ENCODE measurements at places on chromosomes 5 and 9.

GRCh38 chr5:6449465-6450158 is 953 bp downstream of the UBE2QL1 start:
- DNase-seq: no peak

DNA sequence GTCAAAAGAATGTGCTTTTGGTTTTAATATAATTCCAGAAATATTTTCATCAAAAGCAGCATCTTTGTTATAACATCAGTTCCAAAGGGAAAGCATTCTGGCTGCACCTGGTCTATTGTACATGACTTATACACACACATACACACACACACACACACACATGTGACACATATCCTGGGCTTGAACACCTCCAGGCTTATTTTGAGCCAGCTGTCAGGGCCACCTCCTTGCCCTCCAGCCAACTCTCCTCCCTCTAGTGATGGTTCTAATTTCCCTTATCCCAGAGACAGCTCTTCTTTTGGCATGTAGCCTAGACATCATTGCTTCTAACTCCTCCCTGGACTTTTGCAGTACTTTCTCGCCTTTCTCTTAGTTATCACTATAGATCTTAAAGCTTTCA is 115.0 kb downstream of the PIK3R1 start:
- DNase-seq: no peak

DNA sequence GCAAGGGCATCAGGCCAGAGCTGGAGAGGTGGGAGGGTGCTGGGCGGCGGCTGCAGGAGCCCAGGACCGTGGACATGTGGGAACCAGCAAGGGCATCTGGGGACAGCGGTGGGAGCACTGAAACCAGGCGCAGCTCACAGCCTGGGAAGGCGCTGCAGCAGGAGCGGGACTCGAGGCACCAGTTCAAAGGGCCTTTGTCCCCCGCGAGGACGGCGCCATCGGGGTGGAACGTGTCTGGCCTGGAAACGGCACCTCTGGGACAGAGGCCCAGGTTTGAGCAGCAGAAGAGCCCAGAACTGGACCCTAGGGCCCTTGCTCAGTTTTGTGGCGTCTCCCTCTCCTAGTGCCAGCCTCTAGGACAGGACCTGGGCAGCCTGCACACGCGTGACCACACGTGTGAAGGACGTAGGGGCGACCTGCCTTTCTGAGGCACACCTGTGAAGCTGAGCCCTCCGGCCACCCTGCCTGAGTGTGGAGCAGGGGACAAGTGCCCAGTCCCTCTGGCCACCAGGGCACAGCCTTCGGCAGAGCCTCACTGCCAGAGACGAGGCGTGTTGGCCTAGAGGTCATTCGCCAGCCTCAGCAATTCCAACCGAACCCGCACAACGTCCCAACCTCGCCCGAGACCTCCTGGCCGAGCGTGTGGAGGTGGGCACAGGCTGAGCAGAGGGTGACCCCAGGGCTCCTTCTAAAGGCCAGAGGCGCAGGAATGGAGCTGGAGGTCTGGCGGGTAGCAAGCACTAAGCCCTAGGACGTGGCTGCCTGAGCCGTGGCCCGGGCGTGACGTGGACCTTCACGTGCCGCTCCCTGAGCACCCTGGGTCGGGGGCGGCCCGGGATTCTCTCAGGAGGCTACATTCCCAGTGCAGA is 2.2 kb upstream of the TMEM210 start:
- DNase-seq: no peak

GRCh38 chr9:112810696-112811490 is 60.3 kb downstream of the SNX30 start:
- peak; percentile 24 for DNase-seq

GRCh38 chr5:88438006-88438405 is 169.4 kb upstream of the TMEM161B start:
- DNase-seq: no peak

- DNase-seq: no peak
These were observed 9.3 kb upstream of the ZCCHC9 start for GRCh38 chr5:81292130-81292529.

- DNase-seq: no peak
These were observed 287.9 kb downstream of the SEC61B start for GRCh38 chr9:99509900-99510535.

GRCh38 chr5:116696366-116696765 is 121.7 kb upstream of the SEMA6A start:
- DNase-seq: peak; percentile 23

GRCh38 chr5:114430532-114430931 is 68.7 kb downstream of the KCNN2 start:
- no peak for DNase-seq

- peak; percentile 53 for DNase-seq
These were observed 353.7 kb downstream of the SLCO4C1 start for GRCh38 chr5:101942321-101942882.

DNA sequence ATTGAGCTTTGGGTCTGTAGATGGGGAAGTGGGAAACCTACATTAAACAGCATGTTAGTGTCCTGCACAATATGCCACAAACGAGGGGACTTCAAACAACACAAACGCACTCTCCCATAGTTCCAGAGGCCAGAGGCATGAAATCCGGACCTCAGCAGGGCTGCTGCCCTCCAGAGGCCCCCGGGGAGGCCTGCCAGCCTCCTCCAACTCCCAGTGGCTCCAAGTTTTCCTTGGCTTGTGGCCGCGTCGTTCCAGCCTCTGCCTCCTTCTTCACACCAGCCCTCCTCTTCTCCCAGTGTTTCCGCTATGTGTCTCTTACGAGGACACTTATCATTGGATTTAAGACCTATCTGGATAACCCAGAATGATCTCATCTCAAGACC is 13.3 kb upstream of the COL5A1 start:
- no peak for DNase-seq

GRCh38 chr9:112753725-112754124 is 3.2 kb downstream of the SNX30 start:
- no peak for DNase-seq

DNA sequence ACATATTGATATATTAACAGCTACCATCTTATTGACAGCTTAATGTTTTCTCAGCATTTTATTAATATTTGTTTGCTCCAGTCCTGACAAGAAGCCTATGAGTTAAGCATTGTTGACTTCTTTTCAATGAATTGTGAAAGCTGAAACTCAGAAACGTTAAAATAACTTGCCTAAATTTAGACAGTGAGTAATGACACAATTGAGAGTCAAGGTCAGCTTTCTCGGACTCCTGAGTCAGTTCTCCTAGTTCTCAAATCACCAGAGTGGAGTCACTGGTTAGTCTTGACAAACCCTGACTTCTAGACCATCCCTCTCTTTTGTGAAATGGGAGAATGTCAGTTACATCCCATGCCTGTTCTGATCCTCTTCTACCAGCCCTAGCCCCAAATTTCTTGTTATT is 222.7 kb upstream of the ACO1 start:
- no peak for DNase-seq

- no peak for DNase-seq
These were observed 187.6 kb downstream of the CD180 start for GRCh38 chr5:67009028-67009427.

GRCh38 chr9:4700091-4700490 is 20.7 kb downstream of the CDC37L1 start:
- DNase-seq: no peak

DNA sequence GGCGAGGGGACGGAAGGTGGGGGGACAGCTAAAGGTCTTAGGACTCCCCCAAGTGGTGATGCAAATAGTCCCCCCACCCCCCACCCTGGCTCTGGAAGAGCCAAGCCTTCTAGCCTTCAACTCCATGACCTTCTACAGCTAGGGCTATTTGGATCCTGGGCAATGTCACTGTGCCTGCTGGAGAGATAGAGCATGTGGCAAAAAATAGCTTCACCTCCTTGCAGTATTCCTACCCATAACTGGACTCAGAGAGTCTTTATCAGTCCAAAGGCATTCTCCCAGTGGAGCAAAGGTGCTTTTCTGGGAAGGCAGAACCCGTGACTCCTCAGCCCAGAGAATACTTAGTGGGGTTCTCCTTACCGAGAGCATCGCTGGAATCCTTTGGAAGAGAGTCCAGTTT is 48.9 kb upstream of the PPARGC1B start:
- DNase-seq: no peak

- no peak for DNase-seq
These were observed 44.2 kb upstream of the NKX2-5 start for GRCh38 chr5:173279166-173279565.

GRCh38 chr5:11607944-11608483 is 296.2 kb downstream of the CTNND2 start:
- DNase-seq: no peak

GRCh38 chr5:139164020-139164419 is 34.1 kb downstream of the SIL1 start:
- no peak for DNase-seq

GRCh38 chr5:159552751-159553150 is 222.5 kb upstream of the IL12B start:
- no peak for DNase-seq

GRCh38 chr5:132410451-132411303 is 41.2 kb downstream of the SLC22A5 start:
- DNase-seq: peak; percentile 94

- no peak for DNase-seq
These were observed 55.1 kb upstream of the SH3PXD2B start for GRCh38 chr5:172509405-172509781.

- no peak for DNase-seq
These were observed 117.2 kb downstream of the TRPM3 start for GRCh38 chr9:71004196-71004595.

GRCh38 chr5:150451594-150451993 is 2.1 kb upstream of the RPS14 start:
- DNase-seq: no peak

DNA sequence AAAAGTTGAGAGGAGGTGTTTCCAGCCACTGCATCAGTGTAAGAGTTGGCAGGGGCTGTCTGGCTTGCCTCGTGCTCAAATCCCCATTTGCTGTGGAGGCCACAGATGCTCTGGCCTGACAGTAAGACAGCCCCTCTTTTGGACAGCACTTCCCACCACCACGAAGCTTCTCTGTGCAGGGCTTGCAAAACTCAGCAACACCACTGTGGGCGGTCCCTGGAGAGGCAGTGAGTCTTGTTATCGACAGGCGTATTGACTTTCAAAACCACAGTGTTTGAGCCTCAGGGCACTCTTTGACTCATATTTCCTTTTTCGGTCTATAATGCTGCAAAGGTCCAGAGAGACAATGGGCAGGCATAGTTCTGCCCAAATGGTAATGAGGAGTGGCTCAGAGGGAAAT is 539.5 kb downstream of the EBF1 start:
- no peak for DNase-seq

DNA sequence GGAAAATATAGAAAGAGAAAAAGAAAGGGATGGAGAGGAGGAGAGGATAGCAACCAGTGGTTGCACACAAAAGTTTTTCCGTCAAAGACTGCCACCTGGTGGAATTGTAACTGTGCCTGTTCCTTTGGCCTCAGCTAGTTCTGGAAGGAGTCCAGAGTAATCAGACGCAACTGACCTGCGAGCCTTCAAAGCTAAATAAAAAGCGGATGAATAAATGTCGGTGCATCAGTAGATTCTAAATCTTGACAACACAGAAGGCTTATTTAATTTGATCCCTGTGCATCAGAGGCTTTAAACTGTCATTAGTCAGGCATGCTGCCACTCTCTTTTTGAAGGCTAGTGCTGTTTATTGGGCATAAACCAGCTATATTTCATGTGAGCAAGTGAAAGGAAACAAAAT is 132.9 kb upstream of the ACO1 start:
- peak; percentile 64 for DNase-seq

DNA sequence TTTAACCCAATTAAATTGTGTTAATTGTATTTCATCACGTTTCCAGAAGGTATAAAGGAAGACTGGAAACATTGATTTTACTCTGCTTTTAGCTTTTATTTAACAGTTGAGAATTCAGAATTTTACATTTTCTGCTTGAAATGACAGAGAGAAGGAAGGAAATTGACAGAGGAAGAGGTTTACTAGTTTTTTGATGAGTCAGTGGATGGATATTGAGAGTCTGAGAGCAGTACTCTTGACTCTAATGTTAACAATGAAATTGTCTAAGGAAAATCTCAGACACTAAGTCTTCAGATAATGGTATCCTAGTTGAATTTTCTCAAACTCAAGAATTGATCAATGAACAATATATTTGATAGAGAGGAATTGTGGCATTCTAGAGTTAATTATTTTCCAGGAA is 60.6 kb downstream of the IPO11 start:
- DNase-seq: no peak

GRCh38 chr5:150645070-150645700 is 4.7 kb downstream of the SYNPO start:
- DNase-seq: peak; percentile 54

GRCh38 chr5:177043958-177044357 is 21.5 kb downstream of the ZNF346 start:
- DNase-seq: no peak

DNA sequence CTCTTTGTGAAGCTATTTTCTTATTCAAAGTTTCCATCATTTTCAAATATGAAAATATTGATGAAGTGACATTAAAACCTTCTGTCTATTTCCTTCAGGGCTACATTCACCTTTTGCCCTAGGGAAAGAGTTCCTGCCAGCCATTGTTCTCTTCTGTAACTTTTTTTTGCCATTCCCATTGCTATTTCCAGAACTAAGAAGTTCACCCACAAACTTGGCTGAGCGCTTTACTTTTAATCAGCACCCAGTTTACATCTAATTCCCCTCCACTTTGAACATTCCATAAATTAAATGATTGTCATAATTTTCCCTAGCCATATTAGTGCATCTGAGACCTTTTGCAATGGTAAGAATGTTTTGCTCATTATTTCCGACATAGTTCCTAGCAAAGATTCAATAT is 4.4 kb downstream of the IL33 start:
- DNase-seq: no peak

GRCh38 chr5:131610198-131611063 is 24.6 kb downstream of the RAPGEF6 start:
- DNase-seq: peak; percentile 50

DNA sequence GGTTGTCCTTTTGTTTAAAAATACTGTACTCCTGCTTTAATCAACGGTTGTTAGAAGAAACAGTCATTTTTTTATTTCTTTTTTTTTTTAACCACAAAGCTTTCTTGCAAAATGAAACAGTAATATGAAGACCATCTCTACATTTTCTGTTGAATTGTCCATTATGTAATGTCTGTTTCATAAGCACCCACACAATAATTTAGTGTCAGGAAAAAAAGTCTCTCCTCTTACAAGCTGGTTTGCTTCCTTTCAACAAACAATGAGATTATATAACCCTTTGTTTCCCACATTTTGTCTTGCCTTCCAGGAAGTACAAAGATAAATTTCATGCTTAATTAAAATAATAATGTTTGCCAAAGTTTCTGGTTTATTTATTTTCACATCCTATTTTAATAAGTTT is 16.7 kb downstream of the CTNNAL1 start:
- no peak for DNase-seq

DNA sequence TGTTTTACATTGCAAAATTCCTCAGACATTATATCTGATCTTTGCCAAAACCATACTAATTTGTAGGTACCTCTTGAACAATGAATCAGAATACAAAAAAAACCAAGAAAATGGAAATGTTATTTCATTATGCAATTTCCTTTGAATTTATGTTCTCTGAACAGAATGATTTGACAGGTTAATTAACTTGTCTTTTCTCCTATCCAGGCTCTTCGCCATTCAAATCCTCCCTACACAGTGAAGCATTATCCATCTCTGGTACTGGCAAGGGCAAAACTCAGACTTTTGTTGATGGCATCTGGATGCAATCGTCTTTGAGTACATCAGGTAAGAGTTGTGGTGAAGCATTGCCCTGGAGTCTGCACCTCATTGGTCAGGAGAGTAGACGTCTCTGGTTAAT is 655.7 kb upstream of the ITGA1 start:
- DNase-seq: no peak

Data from iPS-NIHi11 (cell line).